ENCODE measurements at places on chromosomes 5 and 9.

DNA sequence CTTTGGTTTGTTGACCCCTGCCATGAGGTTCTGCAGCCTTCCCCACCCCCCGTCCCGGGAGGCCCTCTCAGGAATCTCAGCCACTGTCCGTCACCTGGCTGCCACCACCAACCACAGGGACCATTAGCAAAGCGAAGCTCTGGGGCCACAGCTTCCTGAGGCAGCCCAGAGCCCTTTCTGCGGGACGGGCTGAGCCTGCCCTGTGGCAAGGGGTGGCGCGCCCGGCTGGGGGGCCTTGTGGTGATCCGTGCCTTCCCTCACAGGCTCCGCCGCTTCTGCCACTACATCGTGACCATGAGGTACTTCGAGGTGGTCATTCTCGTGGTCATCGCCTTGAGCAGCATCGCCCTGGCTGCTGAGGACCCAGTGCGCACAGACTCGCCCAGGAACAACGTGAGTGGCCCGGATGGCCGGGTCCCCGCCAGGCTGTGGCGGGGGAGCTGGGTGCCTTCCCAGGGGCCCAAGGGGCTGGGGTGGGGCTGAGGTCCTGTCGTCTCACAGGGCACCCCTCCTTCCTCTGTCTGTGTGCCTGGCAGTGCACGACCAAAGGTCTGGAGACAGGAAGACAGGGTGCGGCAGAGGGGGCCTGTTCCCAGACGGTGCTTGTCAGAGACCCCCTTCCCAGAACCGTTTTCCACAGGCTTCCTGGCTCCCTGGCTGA, 169.2 kb downstream of the CACNA1B start:
- DNase-seq, result no peak

DNA sequence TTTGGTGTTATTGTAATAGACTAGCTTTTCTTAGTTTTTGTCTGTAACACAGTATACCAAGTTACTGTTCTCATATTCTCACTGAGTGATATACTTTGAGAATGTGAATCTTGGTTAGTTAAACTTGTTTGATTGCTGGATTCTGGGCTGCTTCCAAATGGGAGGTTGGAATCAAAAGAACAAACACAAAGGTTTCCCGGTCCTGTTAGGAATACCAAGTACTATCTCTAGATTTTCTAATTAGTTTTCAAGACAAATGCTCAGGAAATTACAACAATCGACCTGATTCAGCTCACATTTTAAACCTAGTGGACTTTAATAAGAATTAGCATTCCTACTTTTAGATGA, 244.3 kb downstream of the CSNK1G3 start:
- DNase-seq, result no peak

DNA sequence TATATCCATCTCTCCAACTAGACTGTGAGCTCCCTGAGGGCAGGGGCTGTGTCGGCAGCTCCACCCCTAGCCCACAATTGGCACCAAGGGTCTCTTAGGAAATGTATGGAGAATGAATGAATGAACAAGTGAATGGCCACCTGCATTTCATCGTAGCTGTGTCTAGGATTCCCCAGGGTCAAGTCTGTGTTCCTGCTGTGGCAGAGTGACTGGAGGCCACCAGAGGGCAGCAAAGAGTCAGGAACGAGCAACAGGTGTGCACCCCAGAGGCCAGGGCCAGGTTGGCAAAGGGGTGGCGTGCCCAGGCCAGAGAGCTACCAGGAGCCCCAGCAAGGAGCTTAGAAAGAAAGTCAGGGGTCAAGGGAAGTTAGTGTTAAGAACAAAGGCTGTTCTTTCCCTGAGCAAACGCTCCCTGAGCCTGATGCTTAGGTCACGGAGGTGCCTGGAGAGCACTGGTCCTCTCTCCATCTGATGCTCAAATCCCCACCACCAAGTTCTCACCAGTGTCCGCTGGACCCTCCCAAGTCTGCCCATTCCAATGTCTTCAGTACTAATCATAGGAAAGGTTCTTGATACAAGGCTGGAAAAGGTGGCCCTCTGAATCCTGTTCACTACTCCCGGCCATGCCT, 160.7 kb downstream of the PAX5 start:
- peak; percentile 58 for DNase-seq

DNA sequence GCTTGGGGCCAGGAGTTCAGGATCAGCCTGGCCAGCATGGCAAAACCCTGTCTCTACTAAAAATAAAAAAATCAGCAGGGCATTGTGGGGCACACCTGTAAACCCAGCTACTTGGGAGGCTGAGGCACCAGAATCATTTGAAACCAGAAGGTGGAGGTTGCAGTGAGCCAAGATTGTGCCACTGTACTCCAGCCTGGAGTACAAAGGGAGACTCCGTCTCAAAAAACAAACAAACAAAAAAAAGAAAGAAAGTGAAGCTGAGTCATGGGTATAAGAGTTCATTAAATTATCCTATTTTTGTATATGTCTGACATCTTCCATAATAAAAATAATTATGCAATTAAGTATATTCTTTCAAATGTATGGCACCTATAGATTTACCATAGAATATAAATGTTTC, 37.2 kb downstream of the CHD1 start:
- no peak for DNase-seq

- peak; percentile 68 for DNase-seq
Measured at GRCh38 chr9:128384801-128385495, 13.8 kb downstream of the URM1 start.
